Ascending aorta (tissue), 2 donors: ENCODE measurements at places on chromosomes 7 and 10.

GRCh38 chr10:130756651-130757050, 554.9 kb downstream of the TCERG1L start:
- no peak for DNase-seq

DNA sequence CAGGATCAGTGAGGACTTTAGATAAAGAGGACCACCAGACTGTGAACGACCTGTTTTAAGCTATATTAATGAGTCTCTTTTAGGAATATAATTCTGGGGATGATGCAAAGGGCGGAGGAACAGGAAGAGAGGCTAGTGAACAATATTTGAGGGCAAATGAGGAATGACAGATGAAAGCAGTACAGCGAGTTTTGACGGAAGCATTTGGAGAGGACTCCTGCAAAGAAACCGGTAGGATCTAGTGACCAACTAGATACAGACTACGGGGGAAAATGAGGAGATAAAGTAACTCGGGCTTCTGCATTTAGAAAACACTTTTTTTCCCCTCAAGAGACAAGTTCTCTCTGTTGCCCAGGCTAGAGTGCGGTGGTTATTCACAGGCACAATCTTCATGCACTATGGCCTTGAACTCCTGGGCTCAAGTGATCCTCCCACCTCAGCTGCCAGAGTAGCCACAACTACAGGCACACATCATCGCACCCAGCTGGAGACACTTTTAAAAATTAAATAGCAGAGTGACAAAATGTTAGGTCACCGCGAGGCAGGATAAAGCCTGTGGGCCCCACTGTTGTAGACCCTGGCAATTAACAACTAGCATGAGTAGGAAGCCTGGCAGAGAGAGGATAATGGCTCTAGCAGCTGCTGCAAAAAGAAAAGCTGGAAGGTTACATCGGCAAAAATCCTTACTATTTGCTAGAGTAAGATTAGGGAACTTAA, 143.2 kb downstream of the SRPK2 start:
- DNase-seq: no peak

DNA sequence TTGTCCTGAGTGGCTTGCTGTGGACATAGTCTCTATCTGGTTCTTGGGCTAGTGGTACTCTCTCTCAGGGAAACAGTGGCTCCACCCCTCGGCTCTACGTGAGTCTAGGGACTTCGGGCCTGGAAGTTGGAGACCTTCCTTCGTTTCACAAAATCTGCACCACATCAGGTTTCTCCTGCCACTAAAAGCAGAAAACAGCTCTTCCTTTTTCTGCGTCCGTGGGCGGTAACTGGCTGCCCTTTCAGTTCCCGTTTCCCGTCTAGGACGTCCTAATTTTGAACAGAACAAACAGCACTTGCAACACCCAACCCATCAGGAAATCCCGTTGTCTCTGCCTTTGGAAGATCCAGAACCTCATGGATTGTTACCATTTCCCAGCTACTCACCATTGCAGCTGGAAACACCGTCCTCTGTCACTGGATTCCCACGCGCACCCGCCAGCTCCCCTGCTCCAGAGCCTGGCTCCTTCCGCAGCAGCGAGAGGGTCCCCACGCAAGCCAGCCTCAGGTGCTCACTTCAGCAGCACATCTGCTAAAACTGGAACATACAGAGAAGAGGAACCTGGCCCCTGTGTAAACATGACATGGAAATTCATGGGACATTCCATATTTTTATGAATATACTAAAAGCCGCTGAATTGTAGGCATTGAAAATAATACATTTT, 311.4 kb upstream of the AKR1E2 start:
- DNase-seq: no peak

- DNase-seq: no peak
Observed at GRCh38 chr10:70782746-70783680, 2.2 kb downstream of the TBATA start.

DNA sequence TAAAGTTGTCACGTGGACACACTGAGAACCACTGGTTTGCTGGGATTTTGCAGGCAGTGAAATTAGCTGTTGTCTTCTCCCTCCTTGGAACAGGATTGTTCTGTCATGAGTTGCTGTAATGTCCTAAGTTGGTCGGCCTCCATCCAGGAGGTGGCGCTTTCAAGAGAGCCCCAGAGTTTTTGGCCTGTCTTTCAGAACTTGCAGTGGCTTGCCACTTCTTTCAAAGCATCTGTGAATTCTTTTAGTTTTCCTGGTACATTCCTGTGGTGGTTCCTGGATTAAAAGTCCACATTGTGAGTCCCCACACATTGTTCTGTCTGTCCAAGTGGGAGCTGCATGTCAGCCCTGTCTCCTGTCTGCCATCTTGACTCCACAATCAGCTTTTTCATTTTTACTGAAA, 133.8 kb downstream of the PON1 start:
- DNase-seq: no peak

DNA sequence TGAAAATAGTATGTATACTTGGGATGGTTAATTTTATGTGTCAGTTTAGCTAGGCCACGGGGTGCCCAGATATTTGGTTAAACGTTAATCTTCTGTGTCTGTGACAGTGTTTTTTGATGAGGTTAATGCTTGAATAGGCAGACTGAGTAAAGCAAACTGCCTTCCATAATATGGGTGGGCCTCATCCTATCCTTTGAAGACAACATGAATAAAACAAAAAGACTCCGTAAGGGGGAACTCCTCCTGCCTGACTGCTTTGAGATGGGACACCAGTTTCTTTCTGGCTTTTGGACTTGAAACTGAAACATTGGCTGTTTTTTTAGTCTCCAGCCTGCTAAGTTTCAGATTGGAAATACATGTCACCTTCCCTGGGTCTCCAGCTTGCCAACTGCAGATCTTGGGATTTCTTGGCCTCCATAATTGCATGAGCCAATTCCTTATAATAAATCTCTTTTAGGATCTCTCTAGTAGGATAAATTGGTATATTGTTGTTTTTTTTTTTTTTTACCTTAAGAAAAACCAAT, 59.9 kb upstream of the GLCCI1 start:
- no peak for DNase-seq
